Skin of body (tissue), 3 donors: ENCODE measurements at places on chromosomes 7 and 10. TPM values are rescaled to one million over a fixed set of nuclear protein-coding genes. Genes with fewer than 3 reads are reported as not detected.

The GATA3 gene
- total RNA-seq = 16.0 TPM

The FAM221A gene
- 5.3 TPM for total RNA-seq

The IL6 gene
- total RNA-seq = 0.30 TPM

The FAM241B gene
- total RNA-seq = 1.7 TPM

The PNLIPRP1 gene
- not detected for total RNA-seq

The GJD4 gene
- not detected for total RNA-seq

The PARD3 gene
- 72.5 TPM for total RNA-seq

The FBXL13 gene
- total RNA-seq = 2.8 TPM
